ENCODE measurements at places on chromosomes 5 and 9.
A peak's percentile ranks its signal among the peaks of the same experiment; 100 is the strongest.

DNA sequence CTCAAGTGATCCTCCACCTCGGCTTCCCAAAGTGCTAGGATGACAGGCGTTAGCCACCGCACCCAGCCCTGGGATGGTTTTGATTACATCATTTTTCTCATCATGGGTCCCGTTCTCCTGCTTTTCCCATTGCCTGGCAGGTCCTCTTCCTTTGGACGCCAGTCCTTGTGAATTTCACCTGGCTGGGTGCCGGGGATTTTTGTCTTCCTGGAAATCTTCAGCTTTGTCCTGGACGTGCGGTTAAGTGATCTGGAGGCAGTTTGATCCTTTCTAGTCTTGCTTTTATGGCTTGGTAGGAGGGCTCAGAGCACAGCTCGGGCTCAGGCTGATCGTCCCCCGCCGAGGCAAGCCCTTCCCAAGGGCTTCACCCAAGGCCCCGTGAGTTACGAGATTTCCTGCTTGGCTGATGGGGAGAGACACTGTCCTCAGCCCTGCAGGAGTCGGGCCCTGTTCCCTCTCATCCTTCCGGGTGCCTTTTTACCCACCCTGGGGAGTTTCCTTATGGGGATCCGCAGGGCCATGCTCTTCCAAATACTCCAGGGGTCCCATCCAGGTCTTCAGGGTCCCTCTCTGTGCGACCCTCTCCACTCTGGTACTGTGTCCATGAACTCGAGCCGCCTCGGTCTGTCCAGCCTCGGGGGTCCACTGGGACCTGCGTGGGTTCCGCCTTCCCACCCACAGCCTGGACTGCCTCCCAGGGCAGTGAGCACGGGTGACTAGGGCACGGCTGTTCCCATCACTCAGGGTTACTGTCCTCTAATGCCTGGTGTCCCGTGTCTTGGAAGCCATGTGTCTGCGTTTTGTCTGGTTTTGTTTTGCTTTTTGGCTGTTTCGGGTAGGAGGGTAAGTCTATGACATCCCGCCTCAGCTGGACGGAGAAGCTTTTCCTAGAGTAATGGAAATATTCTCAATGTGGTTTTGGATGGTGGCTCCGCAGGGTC, 22.3 kb upstream of the EGFL7 start:
- DNase-seq, result no peak

- no peak for DNase-seq
Measured at GRCh38 chr5:165837286-165837685, 2331.9 kb downstream of the MAT2B start.

DNA sequence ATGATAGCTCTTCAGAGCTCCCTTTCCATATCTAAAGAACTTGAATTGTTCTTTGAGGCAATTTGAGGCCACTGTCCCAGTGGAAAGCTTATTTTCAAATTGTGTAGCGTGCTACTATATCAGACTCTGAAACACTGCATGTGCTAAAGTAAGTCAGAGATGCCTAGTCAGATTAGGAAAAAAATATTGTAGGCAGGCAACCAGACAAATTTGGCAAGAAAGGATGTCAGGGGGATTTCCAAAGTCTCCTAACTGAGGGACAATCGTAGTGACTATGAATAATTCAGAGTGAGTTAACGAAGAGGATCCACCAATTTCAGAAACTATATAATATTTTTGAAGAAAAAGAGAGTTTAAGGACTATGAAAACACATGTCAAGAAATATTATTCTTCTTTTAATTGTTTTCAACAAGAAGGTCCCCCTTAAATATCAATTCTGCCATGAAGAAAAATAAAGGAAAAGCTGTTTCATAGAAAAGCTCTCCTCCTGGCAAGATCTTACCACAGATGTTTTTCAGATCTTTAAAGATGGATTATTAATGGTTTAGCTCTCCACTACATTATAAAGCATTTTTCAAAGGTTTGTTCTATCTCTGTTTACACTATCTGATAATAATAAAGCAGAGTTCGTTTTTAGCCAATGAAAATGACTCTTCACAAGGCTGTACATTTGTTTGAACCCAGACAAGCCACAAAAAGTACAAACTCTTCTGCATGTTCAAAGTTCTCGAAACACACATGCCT, 273.5 kb upstream of the PTGER4 start:
- DNase-seq, result peak; percentile 67

GRCh38 chr9:109329638-109330258, 8.9 kb upstream of the EPB41L4B start:
- no peak for DNase-seq

- DNase-seq, result no peak
Measured at GRCh38 chr9:131442351-131442750, 48.5 kb downstream of the PRRC2B start.

DNA sequence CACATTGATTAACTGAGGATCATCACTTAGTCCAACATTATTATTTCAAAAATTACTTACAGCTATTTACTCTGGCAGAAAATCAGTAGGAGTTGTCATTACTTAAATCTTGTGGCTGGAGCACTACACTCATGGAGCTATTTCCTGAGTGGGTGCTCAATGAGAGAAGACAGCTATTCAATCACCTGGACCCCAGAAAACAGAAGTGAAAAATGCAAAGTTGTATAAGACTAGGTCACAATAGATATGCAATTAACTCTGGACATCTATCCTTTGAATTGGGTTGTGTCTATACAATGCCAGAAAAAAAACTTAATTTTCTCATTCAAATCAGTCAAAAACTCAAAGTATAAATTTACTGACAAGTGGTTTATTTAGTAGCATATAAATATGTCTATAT, 340.9 kb downstream of the EFNA5 start:
- no peak for DNase-seq

- DNase-seq, result peak; percentile 17
Measured at GRCh38 chr5:24110004-24110615, 534.7 kb downstream of the CDH10 start.

- no peak for DNase-seq
Measured at GRCh38 chr5:158855510-158855909, 244.2 kb downstream of the EBF1 start.

GRCh38 chr9:19224563-19224962, 5.9 kb upstream of the DENND4C start:
- DNase-seq, result no peak

DNA sequence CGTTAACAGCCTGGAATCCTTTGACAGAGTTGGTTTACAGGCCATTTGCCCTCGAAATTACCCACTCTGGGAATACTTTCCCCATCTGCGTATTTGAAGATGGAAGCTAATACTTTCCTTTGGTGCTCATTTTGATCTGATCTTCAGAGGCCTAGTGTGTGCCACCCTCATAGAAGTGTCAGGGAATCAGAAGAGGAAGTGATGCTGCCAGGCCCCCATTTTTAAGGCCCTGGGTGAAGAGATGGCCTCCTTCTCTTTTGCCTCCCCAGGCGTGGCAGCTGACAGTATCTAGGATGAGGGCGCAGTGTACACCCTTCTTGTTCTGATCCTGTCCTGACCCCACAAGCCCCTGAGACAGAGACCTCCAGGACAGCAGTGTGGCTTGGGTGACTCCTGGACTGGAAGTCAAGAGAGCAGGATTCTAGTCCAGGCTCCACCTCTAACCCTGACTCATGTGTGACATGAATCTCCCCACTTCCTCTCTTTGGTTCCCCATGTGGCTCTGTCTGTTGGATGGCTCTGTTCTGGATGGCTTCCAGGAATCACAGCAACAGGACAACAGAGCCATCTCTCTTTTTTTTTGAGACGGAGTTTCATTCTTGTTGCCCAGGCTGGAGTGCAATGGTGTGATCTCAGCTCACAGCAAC, 27.8 kb downstream of the CSF1R start:
- DNase-seq, result peak; percentile 59

GRCh38 chr5:61410811-61411210, 78.8 kb downstream of the ZSWIM6 start:
- no peak for DNase-seq

- DNase-seq, result peak; percentile 89
Measured at GRCh38 chr9:16705111-16705604, 165.3 kb downstream of the BNC2 start.

- peak; percentile 72 for DNase-seq
Measured at GRCh38 chr5:33433303-33434240, 7.2 kb upstream of the TARS1 start.

- DNase-seq, result no peak
Measured at GRCh38 chr9:134864821-134865190, 15.8 kb upstream of the FCN2 start.

DNA sequence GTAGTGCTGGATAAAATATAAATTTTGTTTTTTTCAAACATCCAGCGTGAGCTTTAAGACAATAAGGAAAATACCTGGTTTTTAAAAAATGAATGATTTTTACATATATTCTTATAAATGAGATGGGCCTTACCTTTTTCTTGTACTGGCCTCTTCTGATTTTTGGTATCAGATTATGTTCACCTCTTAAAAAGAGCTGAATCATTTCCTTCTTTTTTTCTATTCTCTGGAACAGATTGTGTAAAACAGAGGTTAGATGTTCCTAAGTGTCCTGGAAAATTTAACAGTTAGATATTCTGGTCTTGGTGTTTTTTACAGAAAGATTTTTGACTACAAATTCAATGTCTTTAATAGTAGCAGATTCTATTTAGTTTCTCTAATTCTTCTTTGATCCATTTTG, 74.6 kb downstream of the NDUFAF2 start:
- DNase-seq, result peak; percentile 23

- peak; percentile 79 for DNase-seq
Measured at GRCh38 chr9:32378496-32378895, 5.9 kb upstream of the ACO1 start.

DNA sequence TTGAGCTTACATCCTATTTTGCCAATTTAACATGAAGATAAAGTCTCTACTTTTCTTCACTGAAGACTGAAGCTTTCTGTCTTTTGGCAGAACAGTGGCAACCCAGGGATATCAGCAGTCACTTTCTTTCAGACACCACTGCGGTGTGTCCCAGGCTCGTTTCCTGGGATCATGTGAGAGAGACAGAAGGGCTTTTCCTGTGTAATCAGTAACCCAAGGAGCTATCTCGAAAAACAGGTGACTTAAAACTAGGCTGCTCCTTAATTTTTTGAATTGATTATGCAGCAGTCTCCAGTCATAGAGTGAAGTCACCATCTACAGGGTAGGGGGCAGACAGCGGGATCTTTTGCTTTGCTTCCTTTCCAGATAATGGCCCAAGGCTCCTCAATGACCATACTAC, 68.5 kb downstream of the ZNF462 start:
- DNase-seq, result no peak

GRCh38 chr9:121498487-121499176, 1.0 kb downstream of the GGTA1 start:
- DNase-seq, result peak; percentile 65

DNA sequence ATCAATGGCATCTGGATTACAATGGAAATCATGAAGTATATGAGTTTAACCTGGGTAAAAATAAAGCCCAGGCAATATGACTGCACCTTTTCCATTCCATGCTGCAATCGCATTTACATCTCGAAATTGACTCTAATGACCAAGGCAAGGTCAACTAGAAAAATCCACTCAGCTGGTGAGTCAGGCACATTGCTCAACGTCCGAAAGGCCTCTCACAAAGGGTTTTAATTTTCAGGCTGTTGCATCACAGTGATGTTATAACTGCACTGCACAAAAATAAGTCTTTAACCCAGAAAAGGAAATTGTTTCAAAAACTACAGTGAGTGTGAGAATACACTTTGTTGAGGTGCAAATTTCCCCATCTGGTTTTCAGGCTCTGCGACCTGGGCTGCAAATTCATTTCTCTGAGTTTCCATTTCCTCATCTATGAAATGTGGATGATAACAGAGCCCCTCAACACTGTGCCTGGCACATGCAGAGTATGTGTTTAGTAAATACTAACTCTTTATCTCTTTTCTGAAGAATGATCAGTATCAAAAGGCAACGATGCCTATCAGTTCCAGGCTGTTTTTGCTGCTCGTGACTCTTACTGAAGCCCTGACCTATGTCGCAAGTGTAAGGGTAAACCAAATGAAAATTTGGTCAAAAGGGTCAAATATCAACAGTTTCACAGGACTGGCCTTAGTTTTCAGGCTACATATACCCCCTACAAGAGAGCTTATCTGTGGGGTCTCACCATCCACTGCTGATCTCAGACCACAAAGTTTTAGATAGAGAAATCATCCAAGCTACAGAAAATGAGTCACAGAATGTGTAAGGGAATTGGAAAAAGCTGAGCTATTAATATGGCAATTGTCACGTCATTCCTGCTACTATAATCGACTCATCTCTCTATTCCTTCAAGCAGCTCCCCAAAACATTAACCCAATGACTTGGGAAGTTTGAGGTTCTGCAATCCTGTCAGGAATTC, 4.1 kb downstream of the NFIL3 start:
- DNase-seq, result peak; percentile 98

- no peak for DNase-seq
Measured at GRCh38 chr5:38557308-38557710, 863 bp upstream of the LIFR start.

- no peak for DNase-seq
Measured at GRCh38 chr5:132100672-132101261, 27.2 kb downstream of the CSF2 start.

- DNase-seq, result no peak
Measured at GRCh38 chr5:137097203-137097602, 401.9 kb downstream of the SPOCK1 start.

GRCh38 chr9:130860458-130861316, 25.6 kb downstream of the ABL1 start:
- DNase-seq, result peak; percentile 98

GRCh38 chr5:44945743-44946142, 137.0 kb downstream of the MRPS30 start:
- no peak for DNase-seq

GRCh38 chr5:180323941-180324600, 29.1 kb downstream of the GFPT2 start:
- peak; percentile 91 for DNase-seq

DNA sequence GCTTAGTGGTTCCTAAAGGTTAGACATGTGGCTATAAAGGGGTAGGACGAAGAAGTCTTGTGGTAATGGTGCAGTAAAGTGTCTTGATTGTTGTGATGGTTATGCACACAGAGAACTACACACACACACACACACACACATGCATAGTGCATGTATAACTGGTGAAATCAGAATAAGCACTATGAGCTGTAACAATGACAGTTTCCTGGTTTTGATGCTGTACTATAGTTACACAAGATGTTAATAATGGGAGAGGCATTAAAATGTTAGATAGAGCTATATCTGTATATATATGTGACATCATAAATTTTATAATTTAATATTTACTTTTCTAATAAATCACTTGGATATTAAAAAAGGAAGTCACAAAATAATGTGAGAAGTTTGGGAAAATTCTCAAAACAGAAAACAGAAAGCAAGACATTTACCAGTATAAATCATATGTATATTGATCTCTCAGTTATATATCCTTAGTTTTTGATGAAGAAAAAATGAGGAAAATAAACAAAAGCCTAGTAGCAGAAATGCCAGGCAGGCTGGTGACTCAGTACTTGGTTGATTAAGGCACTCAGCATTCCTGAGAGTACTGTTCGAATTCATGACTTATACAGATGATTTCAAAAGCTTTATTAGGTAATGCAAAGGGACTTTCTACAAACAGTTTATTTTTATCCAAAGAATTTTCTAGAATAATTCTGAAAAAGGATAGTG, 350.5 kb upstream of the DAB2 start:
- peak; percentile 94 for DNase-seq

DNA sequence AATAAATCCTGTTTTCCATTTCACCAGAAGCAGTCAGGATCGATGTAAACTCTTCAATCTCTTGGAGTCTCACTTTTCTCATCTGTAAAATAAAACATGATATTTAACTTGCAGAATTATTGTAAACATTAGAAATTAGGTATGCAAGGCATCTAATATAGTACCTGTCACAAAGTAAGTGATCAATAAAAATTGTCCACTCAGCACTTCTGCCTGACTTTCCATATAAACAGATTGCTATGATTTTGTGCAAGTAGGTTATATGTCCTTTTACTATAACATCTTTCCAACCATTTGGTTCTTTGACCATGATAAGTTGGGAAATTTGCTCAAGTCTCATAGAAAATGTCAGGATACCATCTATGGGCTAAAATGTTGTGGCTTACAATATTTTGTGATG, 148.8 kb upstream of the MTAP start:
- no peak for DNase-seq

GRCh38 chr5:7762267-7762666, 88.7 kb downstream of the CFAP90 start:
- no peak for DNase-seq

Data from iris pigment epithelial cell (primary cell).